Neural crest cell (in vitro differentiated cells): ENCODE measurements at places on chromosomes 6 and 20. TPM values are rescaled to one million over a fixed set of nuclear protein-coding genes. Genes with fewer than 3 reads are reported as not detected.

GRCh38 chr6:158803733-158804143 lies 15.4 kb downstream of the EZR start:
- no peak for DNase-seq

SNAP91 gene
- 8.1 and 8.7 TPM in 2 replicates for total RNA-seq

- no peak for DNase-seq
These were observed 3.0 kb upstream of the NTSR1 start for GRCh38 chr20:62705627-62706026.

GRCh38 chr20:64065062-64065973 lies 2.3 kb downstream of the TCEA2 start:
- DNase-seq, result no peak

GRCh38 chr6:36071281-36071680 lies 43.7 kb downstream of the MAPK14 start:
- no peak for DNase-seq

- no peak for DNase-seq
These were observed 13.1 kb downstream of the UQCC1 start for GRCh38 chr20:35398660-35399144.

DNA sequence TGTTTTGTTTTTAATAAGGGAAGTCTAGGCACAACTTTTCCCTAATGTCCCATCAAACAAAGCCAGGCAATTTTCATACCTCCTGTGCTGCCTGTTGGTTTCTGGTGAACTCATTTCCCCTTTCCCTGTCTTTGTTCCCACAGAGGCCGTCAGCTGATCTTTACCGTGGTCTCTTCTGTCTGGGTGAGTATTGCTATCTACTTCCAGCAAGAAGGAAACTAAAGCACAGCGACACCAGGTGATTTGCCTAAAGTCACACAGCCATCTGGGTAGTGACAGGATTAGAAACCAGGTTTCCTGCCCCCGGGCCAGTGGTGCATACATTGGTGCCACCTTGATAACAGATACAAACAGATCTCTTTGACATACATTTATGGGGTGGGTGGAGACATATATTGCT lies 59.6 kb downstream of the RAB44 start:
- DNase-seq, result no peak

DNA sequence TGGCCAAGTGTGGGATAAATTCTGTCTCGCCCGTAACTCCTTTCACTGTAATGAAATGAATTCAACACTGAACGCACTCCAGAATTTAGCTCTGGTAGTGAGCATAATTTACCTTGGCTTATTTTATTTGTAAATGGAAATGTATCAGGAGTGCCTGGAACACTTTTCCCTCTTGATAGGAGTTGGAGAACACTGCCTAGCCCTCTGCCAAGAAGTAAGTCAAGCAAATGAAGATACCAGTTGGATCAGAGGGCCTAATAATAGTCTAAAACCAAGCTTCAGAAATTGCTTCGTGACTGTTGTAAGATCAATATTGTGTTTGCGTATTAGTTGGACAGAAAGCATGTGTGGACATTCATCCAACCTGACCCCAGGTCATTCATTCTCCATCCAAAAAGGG lies 64.6 kb upstream of the TPD52L1 start:
- no peak for DNase-seq

WFDC10B gene
- not detected in 2 replicates for total RNA-seq

GRCh38 chr20:45368221-45368980 lies 5.4 kb downstream of the SYS1 start:
- DNase-seq, result no peak

SLC22A16 gene
- total RNA-seq, result not detected in 2 replicates
